Bronchial epithelial cell (primary cell): ENCODE measurements at places on chromosomes 2 and 18. TPM values are rescaled to one million over a fixed set of nuclear protein-coding genes. Genes with fewer than 3 reads are reported as not detected.
A peak's percentile ranks its signal among the peaks of the same experiment; 100 is the strongest.

Gene SP3
- 87.7 and 104 TPM in 2 replicates for total RNA-seq

DNA sequence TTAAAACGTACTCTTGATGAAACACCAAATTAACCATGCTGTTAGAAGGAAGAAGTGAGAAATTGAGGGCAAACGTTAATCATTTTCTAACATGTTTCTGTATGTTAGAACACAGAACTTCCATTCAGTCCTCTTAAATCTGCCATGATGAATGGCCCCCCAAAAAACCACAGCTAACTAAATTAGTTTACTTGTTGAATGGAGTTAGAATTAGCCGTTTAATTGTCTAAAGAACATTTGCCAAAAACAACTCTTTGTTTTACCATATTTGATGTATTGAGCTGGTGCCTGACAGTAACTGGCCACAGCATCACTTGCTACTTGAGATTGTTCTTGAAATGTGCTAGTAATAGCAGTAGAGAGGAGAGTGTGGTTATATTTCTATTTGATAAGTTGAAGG, 12.7 kb downstream of the CCNYL1 start:
- DNase-seq: no peak

GRCh38 chr2:215517391-215517790, 81.5 kb upstream of the FN1 start:
- peak; percentile 44 for DNase-seq

Gene FANCL
- 10.8 and 14.6 TPM in 2 replicates for total RNA-seq

DNA sequence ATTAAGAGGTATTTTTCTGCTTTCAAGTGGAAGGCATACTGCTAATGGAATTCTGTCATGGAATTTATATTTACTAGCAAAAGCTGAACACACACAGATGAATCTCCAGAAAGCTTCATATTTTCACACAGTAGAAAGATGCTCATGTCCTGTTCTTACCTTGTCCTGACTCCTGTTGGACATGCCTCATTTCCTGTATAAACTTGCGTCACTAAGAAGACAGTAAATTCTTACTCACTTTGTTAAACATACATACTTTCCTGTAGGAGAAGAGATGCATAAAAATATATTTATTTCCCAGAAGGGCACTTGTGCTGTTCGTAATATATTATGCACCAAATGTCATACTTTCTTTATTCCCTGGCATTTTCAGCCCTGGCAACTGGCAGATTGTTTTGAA, 238.3 kb upstream of the RASGRP3 start:
- peak; percentile 92 for DNase-seq

DNA sequence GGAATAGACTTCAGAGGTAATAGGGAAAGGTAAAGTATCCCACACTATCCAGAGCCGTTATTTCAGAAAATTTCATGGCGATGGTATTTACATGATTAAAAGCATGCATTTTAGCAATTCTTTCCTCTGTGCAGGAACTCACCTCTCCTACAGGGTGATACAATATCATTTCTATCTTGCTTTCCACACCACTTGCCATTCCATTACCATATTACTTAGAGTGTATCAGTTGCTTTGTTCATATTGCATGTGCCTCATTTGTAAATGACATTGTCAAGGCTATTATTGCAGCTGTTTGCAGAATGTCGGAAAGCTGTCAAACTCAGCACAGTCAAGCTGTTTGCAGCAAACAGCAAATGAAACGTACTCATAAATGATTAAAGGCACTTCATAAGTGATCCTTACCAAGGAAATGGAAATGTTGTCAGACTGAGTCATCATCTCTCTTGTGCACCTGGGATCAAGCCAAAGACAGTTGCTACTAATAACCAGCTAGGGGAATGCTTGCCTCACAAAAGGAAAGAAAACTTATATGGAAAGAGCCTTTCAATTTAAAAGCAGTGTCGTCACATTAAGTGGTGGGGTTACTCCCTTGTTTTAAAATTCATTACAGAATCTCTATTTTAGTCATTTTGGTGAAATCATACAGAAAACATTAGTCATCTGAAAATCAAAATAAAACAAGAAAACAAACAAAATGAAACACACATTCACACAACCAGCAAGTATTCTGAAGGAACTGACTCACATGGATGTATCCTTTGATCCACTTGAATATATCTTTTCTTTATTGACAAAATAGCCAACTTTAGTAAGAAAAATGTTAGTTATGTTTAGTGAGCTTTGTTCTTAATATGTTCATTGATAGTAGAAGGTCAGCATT, 1064.1 kb upstream of the CNTNAP5 start:
- DNase-seq: peak; percentile 85

Gene MIB1
- total RNA-seq: 82.3 and 95.3 TPM in 2 replicates

Gene REG1B
- not detected in 2 replicates for total RNA-seq

- DNase-seq: peak; percentile 74
Observed at GRCh38 chr2:107393516-107393915, 433.2 kb upstream of the RGPD4 start.

Gene CHMP1B
- 140 and 178 TPM in 2 replicates for total RNA-seq

DNA sequence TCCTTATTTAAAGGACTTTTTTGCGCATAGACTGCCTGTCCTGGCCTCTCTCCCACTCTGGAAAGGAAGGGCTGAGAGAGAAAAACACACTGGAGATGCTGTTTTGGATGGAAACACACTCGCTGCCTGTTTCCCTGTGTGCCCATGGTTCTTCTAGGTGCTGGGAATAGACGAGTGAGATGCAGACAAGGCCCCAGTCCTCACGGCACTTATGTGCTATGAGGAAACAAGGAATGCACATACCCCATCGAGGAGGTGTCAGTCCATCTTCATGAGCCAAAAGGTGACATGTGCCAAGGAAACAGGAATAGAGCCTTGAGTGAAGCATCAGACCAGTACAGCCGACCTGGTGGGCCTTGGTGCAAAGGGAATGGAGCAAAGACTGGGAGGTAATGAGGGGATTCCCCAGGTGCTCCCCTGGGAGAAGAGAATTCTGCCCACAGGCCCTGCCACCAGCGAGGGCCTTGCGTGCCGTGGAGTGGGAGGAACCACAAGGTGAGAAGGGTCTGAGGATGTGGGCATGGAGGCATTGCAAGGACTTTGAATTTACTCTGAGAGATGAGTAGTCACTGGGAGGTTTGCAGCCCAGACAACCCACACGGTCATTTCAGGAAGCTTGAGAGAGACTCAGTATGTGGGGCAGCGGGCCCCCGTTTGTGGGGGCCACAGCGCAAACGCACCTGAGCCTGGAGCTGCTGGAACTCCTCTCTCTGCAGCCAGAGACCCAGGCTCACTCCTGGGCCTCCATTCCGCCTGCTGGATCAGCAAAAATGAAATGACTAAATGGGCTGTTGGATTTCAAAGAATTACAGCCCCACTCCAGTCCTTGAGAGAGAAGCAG, 197.5 kb upstream of the COPS8 start:
- DNase-seq: no peak

DNA sequence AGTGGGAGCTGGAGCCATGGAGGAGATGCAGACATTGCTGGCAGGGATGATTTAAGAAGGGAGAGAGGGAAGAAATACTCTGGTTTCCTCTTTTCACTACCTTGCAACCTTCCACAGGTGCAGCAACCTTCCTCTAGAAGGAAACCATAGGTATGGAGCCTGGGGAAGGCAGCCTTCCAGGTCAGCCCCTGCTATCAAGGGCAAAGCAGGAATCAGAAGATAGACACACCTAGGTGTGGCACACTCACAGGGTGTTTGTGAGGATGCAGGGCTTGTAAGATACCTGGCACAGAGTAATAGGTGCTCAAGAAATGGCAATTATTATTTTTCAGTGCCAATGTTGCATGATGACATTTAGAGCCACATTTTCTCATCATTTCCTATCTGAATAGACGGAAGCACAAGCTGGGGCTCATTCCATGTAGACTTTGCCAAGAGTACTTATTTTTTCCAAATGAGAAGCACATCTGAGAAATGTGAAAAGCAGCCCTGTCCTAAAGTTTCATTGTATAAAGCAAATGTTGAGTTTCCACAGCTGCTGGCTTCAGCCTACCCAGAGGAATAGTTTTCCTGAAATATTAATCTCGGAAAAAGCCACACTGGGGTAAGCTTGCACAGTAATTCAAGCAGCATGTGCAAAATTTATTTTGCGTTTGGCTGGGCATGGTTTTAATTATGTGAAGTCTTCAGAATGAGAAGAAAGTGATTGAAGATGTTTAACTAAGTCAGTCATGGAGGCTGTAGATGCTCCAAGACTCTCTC, 20.6 kb downstream of the EVA1A start:
- no peak for DNase-seq

DNA sequence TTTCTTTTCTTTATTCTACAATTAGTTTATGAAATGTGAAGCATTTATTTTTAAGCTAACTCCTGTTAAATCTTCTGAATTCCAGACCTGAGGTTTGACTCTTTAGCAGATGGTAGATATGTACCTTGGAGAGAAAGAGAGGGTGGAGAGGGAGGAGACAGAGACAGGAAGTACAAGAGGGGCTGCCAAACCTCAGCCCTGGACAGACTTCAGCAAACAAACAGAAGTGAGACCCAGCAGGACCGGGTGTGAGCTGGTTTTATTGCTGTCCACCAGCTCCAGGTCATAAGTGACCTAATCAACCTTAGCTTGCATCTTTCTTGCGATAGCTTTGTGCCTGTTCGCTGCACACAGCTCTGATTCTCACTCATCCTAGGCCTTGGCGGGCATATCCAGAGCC, 168.6 kb downstream of the CNTNAP5 start:
- no peak for DNase-seq

DNA sequence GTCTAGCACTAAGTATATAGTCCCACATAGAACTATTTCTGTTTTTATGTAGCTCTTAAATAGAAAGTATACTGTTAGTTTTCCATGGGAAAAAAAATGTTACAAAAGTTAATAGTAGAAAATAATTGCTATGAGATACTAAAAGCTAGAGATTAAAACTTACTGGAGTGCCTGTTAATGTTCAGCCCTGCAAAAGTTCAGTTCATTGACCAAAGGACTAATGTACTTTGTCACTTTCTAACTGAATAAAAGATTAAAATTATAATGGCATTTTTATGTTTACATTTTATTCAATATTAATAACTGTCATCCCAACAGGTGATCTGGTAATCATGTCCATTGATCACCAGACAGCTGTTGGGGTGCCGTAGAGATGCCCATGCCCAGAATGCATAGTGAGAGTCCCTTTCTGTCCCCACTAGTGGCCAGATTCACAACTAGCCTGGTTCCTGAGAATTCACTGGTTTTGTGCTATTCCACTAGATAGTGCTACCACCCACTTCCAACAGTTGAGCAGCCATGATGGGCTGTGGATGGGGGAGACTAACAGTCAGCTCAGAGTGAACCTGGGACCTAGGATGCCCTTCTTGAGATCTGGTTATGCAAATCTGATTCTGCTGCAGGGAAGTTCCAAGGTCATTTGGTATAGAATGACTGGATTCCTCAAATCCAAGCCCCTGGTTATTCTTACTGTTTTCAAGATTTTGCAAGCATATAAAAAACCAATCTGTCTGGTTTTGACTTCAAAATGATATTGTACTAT, 57.8 kb downstream of the AFTPH start:
- no peak for DNase-seq

DNA sequence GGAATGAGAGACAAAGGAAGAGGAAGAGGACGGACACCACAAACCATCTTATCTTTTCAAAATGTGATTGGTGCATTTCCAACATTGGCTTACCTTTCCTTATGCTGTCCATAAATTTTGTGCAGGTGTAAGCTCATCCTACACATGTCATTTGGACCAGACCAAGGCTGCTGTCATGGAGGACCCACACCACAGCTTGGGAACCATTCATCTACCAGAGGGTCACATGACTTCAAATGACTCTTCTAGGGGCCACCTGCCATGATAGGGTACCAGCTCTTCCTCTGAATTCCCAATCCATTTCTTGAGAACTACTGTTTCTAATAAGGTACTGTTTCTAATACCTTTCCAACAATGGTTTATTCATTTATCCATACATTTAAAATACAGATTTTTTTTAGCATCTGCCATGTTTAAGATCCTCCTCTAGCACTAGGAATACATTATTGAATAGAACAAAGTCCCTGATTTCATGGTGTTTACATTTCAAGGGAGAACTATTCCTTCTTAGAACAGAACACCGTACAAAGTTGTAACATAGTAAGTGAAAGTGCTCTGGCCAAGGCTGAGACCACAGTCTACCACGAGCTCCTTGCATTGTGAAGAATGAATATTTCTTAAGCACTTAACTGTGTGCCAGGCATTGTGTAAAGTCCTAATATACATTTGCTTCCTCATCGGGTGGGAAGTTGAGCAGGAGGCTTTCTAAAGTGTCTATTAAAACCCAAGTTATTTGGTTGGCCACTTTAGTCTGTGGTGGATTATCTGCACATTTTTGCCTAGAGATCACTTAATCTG, 246.1 kb upstream of the FN1 start:
- DNase-seq: no peak

GRCh38 chr2:127624320-127624755, 21.6 kb upstream of the GPR17 start:
- DNase-seq: no peak

Gene CD207
- total RNA-seq: not detected in 2 replicates

GRCh38 chr2:106735807-106736206, 150.2 kb downstream of the ST6GAL2 start:
- no peak for DNase-seq

GRCh38 chr2:109659396-109660045, 45.4 kb downstream of the SOWAHC start:
- DNase-seq: no peak

- DNase-seq: no peak
Observed at GRCh38 chr2:25036221-25036559, 5.7 kb upstream of the EFR3B start.

Gene ANKRD62
- total RNA-seq: under 0.01 and 0.13 TPM in 2 replicates

- DNase-seq: no peak
Observed at GRCh38 chr2:19125901-19126680, 232.3 kb downstream of the OSR1 start.

Gene PRPF40A
- total RNA-seq: 107 and 133 TPM in 2 replicates

GRCh38 chr2:192500550-192501200, 305.9 kb upstream of the TMEFF2 start:
- DNase-seq: peak; percentile 100

DNA sequence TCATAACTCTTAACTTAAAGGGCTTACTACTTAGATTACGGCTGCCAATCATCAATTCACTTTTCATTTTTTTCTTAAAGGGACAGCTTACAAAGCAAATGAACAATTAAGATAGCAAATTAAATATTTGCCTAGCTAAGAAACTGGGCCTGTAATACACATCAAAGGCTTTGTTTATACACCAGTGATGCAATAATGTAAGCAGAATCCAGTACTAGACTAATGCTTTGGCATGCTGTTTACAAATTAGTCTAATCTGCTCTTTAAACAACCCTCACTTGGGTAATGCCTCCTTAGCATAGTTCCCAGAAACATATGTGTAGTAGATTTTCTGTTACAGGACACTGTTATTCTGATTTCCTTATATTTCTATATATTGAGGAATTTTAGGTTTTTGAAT, 105.8 kb downstream of the ARHGAP28 start:
- DNase-seq: peak; percentile 29
